Nucleus accumbens (tissue), 56 donors: ENCODE measurements at places on chromosomes 6 and 20.

DNA sequence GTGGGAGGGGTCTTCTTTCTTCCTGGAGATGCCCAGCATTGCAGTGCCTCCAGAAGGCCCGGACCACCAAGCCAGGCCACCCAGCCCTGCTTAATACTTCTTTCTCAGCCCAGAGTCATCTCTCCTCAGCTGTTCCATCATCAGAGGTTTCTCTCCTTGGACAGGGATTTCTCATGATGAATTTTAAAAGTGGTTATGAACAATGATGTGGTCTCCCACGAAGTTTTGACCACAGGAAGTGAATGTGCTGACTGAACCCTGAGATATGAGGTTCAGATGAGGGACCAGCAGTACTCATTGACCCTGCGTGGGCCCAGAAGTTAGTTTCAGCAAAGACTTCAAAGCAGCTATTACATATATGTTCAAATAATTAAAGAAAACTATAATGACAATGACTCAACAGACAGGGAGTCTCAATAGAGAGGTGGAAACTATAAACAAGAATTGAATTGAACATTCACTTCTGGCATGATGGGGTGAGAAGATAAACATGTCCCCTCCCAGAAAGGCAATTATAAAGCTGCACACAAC lies 114.5 kb upstream of the SLC22A16 start:
- no peak for DNase-seq

DNA sequence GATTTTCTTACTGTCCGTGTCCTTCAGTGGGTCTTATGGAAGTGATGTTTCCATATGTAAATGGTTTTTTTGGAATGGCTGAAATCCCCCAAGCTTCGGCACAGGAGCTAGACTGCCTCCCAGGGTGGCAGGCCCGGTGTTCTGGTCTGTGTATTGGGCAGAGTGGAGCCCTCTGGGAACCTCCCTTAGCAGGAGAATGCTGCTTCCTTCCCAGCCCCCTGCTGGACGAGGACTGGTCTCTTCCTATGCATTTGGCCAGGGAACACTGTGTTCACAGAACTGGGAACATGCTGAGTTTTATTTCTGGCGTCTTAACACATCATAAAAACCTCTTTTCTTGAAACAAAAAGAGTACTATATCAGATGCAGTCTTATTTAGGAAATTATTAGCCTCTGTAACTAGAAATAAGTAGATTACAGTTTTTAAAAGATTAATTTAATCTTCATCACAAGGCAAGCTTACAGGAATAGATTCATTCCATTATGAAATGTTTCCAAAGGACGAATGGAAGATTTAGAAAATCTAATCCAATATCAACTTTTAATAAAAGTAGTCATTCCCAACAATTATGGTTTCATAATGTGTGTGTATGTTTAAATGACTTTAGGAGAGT lies 56.6 kb downstream of the SYTL3 start:
- no peak for DNase-seq

- DNase-seq, result no peak
These were observed 23.3 kb downstream of the NOX3 start for GRCh38 chr6:155432293-155432692.

GRCh38 chr6:52505726-52506409 lies 71.0 kb downstream of the TRAM2 start:
- no peak for DNase-seq

- no peak for DNase-seq
These were observed 10.7 kb upstream of the TM9SF4 start for GRCh38 chr20:32098786-32099185.

DNA sequence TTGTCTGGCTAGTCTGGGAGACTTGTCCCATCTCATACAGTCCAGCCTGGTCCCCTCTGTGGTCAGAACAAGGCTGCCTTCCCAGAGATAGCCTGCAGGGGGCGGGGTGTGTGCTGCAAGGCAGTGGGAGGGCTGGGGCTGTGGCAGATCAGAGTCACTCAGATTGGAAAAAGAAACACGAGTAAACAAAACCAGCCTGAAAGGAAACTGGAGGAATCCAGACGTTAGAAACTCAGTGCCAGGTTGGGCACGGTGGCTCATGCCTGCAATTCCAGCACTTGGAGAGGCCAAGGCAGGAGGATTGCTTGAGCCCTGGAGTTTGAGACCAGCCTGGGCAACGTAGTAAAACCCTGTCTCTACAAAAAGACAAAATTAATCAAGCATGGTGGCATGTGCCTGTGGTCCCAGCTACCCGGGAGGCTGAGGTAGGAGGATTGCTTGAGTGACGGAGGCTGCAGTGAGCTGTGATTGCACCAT lies 20.2 kb downstream of the LEMD2 start:
- DNase-seq, result peak; percentile 28

DNA sequence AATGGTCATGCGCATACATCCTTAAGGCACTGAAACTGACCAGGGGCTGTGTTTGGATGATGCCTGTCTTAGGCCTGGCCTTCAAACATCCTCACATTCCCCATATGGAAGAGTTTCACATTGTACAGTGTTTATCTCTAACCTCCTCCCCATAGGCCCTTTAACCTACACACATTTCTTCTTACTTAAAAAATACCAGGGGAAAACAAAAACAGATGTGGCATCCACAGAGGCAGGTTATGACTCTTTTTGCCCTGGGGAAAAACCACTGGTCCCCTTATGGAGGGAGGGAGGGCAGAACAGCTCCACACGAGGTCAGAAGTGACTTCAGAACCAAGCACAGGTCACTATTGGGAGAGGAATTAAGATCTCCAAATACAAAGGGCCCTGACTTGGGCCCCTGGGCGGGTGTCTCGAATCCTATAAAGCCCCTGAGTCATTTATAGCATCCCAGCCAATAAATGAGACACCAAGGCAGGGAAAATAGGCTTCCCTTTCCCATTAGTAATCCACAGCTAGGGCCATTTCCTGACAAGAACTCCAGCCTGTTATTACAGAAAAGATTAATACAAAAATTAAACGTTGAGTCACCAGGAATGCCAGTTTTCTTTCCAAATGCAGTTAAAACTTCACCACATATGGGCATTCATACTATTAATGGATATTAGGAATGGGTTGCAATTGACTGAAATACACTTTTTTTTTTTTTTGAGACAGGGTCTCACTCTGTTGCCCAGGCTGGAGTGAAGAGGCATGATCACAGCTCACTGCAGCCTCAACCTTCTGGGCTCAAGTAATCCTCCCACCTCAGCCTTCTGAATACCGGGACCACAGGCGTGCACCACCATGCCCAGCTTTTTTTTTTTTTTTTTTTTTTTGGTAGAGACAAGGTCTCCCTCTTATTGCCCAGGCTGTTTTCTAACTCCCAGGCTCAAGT lies 107.2 kb downstream of the ATP9A start:
- DNase-seq, result no peak

DNA sequence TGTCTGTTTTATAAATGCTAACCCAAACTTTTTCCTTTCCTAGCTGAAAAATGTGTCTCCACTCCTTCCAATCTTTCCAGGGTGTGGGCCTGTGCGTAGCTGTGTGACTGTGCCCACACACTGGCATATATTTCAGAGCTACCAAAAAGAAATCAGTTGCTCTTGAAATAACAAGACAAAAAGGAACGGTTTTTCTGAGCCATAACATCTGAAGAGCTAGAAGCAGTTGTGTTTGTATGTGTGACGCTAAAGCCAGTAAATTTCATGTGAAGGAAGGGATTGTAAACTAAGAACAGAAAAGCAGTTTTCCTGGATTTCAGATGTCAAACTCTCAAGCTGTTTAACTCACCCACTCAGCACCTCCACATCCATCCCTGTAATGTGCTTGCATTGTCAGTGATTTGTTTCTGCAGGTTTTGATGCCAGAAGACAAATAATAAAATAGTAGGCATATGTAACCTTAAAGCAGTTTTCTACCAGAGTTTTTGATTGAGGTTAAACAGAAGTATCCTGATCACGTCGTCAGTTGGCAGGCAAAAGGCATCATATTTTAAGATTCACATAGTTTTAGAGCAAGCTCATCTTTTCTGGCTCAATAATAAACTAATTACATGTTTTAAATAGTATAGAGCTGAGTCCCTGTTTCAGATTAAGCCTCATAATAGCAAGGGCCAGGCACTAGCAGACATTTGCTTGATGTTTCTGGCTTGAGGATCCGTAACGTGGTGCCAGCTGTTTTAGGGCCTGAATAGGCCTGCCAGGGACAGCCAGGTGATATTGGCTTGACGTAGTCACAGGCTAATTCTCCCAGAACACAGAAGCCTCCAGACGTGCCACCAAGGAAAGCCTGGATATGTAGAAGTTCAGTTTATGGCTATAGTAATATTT lies 90.9 kb downstream of the FOXO3 start:
- DNase-seq, result no peak

GRCh38 chr20:38011696-38012095 lies 21.6 kb downstream of the TTI1 start:
- DNase-seq, result no peak

GRCh38 chr6:26404546-26404945 lies 2.5 kb downstream of the BTN3A1 start:
- DNase-seq, result no peak

DNA sequence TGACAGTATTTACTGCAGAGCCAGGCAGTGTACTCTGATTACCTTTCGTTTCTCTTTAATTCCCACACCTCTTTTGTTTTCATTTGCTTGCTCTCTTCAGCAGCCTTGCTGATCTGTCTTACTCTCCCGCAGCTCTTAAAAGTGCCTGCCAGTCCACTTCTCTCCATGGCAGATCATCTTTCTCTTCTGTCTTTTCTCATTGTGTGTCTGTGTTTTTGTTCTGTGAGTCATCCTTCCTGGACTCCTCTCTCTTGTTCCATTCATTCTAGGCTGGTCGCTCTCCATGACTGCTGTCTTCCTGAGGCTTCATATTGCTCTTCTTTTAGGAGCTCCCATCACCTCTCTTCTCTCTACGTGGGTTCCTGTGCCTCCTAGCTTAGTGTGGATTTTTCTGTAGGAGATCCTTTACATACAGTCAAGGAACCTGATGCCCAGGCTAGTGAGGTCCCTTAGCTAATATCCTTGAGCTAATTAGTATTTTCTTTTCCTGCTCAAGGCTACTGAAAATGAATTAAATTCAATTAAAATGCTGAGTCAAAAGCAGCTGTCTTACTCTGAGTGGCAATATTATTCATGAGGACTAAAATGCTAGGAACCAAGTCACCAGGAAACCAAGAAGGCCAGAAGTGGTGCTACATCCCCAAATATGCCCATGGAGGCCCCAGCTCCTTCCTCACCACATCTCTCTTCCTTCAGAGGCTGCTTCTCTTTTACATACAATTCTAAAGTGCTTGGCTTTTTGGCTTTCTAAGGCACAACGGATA lies 86.1 kb downstream of the SLX4IP start:
- DNase-seq, result no peak

- no peak for DNase-seq
These were observed 89.2 kb upstream of the ARID1B start for GRCh38 chr6:156687789-156688619.

DNA sequence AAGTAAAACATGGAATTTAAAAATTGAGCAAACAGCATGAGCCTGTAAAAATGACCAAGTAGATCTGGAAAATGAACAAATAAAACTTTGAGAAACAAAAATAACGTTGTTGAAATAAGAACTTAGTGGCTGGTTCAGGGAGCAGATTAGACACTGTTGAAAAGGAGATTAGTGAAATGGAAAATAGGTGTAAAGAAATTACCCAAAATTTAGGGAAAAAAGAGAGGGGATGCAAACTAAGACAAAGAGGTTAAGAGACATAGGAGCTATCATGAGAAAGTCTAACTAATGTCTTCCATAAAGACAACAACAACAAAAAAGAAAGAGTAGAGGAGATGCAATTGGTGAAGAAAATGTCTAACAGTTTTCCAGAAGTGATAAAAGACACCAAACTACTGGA lies 29.0 kb downstream of the APCDD1L start:
- no peak for DNase-seq

DNA sequence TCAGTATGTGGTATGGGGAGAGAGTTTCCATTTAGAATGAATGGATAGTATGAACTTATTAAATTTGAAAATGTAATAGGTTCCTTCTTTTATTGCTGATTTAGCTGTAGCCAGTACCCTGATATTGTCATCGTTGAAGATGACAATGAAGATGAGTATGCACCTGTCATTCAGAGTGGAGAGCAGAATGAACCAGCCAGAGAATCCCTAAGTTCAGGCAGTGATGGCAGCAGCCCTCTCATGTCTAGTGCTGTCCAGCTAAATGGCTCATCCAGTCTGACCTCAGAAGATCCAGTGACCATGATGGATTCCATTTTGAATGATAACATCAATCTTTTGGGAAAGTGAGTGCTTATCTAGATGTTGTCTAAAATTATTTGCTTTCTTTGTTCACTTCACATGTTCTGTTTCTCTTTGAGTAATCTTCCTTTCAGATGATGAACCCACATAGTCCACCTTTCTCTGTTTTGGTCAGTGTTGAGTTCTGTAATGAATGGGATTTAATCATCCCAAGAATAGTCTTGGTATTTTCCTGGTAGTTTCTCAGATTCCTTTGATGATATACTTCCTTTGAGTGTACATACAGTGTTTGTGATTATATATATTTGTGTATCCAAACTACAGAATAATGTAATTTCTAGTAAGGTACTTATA lies 23.3 kb downstream of the HSF2 start:
- no peak for DNase-seq
